NCI-H1048 (cell line): ENCODE measurements at places on chromosomes 11 and 22.

GRCh38 chr11:72220696-72221363 is 3.7 kb upstream of the INPPL1 start:
- DNase-seq, result no peak

- no peak for DNase-seq
Observed at GRCh38 chr22:38088629-38089473, 4.9 kb upstream of the SLC16A8 start.

GRCh38 chr22:35540595-35541253 is at the start of gene RASD2:
RASD2 (plus strand) TSS chr22:35540831; CDS start chr22:35546810, 5,979 bp downstream.
- no peak for DNase-seq

- peak; percentile 61 for DNase-seq
Observed at GRCh38 chr11:67022341-67022933, 497 bp upstream of the SYT12 start.

- DNase-seq, result no peak
Observed at GRCh38 chr22:17436382-17436980, 67.2 kb downstream of the CECR2 start.

- DNase-seq, result no peak
Observed at GRCh38 chr11:46808799-46809431, 37.2 kb downstream of the CKAP5 start.

DNA sequence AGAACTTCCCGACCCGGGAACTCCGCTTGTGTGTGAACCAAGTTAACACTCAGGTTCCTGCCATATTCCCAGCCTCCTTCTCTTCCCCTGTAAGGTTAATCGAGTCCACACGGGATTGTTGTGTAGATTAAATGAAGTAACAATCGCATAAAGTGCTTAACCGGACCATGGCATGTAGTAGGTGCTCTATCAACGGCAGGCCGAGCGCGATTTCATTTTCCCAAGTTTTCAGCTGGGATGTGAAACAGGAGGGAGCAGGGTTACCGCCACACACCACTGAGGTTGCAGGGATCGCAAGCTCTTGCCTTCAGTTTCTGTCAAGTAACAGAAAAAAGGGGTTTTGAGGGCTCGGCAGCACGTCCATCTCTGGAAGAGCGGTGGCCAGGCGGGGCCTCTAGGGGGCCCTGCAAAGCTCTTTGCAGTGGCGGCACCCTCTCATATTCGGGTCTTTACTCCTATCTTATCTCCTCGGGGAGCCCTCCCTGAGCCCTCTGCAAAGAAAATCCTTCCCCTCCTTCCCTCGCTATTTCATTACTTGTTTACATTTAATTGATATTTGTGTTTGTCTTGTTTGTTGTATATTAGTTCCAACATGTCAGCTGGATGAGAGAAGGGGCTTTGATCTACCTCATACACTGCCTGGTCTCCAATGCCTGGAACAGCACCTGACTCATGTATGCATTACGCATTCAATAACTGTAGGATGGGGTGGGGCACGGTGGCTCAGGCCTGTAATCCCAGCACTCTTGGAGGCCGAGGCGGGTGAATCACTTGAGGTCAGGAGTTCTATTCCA is 816 bp upstream of the PLEKHA7 start:
- no peak for DNase-seq

DNA sequence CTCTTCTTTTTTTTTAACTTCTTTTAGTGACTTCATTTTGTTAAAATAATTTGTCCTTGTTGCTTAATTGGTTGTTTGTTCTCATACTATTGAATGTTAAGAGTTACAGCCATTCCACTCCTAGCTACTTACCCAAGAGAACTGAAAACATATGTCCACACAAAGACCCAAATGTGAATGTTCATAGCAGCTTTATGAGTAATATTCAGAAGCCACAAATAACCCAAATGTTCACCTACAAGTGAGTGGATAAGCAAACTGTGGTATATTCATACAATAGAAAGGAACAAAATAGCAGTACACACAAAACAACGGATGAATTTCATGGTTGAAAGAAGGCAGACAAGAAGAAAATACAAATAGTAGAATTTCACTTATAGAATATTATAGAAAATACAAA is 1.4 kb upstream of the OR4D11 start:
- DNase-seq, result no peak

GRCh38 chr11:34416766-34417165 is 22.0 kb upstream of the CAT start:
- no peak for DNase-seq

DNA sequence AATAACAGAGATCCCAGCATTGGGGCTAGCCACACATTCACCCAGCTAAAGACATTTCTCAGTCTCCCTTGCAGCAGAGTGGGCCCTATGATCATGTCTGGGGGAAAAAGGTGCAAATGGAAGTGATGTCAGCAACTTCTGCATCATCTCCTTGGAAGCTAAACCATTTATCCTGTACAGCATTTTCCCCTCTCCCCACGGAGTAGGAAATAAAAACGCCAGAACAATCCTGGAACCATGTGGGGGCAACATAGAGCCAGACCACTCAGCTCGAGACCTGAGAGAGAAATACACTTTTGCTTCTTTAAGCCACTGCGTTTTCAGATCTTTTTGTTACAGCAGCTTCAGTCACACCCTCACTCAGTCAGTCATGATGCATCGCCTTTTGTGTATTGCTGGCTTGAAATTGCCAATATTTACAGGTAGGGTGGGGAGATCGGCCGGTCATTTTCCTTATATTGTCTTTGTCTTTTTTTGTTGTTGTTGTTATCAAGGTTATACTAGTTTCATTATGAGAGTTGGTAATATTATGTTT is 9.1 kb upstream of the RAC2 start:
- no peak for DNase-seq
